ENCODE measurements at places on chromosomes 6 and 20.

DNA sequence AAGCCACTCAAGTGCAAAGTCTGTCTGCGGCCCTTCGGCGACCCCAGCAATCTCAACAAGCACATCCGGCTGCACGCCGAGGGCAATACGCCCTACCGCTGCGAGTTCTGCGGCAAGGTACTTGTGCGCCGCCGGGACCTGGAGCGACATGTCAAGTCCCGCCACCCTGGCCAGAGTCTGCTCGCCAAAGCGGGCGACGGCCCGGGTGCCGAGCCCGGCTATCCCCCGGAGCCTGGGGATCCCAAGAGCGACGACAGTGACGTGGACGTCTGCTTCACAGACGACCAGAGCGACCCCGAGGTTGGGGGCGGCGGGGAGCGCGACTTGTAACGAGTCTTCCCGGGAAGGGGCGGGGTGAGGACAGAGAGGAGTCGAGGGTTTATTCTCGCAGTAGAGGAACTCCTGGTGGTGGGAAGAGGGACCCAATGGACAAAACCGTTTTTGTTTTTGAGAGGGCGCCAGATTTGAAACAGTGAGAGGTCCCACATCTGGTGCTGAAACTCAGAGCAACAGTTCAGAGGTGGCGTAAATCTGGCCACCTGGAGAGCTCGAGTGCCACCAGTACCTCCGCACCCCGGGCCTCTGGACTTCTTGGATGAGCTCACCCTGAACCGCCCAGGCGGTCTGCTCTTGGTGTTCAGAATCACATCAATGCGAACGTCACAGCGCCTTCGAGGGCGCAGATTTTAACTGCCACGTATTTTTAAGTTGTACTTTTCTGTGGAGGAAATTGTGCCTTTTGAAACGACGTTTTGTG is 8.0 kb downstream of the PRDM13 start:
- DNase-seq: no peak

DNA sequence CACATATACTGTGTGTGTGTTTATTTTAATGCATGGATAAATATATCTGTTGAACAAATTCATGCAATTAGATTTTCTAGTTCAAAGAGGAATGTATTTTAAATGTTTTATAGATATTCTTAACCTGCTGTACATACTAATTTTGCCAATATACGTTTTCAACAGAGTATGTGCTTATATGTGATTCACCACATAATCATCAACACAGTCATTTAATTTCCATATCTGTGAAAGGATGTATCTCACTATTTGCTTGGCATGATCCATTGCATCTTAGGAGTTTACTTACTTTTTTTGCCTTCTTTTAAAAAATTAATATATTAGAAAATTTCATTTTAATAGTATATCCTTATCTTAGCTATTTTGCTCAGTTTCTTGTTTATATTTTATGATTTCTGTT is 902.3 kb upstream of the CITED2 start:
- DNase-seq: no peak

DNA sequence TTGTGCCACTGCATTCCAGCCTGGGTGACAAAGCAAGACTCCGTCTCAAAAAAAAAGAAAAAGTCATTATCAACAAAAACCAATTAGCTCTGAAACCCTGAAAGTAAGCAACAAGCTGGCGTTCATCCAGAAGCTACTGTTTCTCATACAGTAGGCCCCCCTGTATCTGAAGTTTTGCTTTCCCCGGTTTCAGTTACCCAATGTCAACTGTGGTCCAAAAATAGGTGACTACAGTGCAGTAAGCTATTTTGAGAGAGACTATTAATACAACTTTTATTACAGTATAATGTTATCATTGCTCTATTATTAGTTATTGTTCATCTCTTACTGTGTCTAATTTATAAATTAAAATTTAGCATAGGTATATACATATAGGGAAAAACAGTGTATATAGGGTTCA is 135.1 kb downstream of the KIF16B start:
- no peak for DNase-seq

- no peak for DNase-seq
Observed at GRCh38 chr6:37624606-37625574, 72.8 kb downstream of the MDGA1 start.

GRCh38 chr6:9540534-9541126 is 874.2 kb downstream of the TFAP2A start:
- DNase-seq: no peak

DNA sequence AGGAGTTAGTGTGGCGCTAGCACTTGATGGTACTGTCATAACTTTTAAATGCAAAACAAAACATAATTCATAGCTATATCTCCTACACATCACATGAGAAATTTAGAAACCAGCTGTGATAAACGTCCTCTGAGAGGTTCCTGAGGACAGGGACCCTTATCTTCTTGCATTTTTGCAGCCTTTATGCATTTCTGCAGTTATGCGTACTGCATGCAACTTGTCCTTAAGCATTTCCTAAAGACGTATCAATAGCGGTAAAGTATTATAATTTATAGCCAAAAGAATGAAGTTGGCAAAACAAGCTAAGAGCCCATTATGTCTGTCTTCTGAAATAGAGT is 1.7 kb downstream of the NAPB start:
- DNase-seq: no peak

DNA sequence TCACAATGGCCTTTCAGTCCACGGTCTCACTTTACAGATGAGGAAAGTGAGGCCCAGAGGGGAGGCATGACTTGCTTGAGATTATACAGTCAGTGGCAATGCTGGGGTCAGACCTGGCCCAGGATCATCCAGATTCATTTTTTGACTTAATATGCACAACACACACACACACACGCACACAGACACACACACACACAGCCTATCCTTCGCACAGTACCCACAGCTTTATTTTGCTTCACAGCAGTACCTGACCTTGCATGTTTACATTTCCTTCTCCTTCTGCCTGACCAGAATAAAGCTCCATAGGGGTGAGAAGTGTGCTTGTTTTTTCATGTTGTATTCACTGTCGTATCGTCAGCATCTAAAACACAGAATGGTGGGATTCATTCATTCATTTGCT is 79.8 kb downstream of the VEGFA start:
- DNase-seq: no peak

- DNase-seq: no peak
Observed at GRCh38 chr6:111921103-111921502, 47.9 kb upstream of the FYN start.

GRCh38 chr6:34227761-34228421 is 8.8 kb upstream of the HMGA1 start:
- no peak for DNase-seq

DNA sequence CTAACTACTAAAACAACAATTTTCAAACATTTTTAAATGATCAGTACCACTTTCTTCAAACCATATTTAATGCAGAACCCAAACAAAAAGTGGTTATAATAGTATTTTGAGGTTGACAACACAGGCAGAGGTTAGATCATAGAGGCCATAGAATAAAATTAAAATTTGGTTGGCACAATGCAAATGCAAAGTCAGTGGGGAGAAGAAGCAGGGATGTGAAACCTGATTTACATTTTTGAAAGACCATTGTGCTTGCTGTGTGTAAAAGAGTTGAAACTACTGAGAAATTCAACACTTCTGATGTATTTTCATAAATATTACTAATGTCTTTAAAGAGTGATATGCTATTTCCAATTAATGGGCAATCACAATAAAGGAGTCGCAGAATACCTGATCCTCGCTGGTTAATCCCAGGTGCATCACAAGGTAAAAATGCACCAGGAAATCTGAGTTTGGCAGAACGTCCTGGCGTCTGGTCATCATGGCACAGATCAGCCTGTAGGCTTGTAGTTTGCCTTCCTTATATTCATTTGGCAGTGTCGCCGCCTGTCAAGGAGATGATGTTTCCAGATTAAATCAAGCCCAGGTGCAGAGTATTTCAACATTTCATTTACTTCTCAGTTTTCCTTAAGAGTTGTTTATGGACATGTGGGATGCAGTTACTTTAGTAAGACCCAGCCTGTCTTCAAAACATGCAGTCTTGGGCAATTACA is 141.2 kb downstream of the RALGAPA2 start:
- DNase-seq: no peak

GRCh38 chr6:134472046-134472445 is 154.1 kb upstream of the SGK1 start:
- no peak for DNase-seq

- DNase-seq: no peak
Observed at GRCh38 chr6:16634855-16635254, 126.4 kb downstream of the ATXN1 start.

DNA sequence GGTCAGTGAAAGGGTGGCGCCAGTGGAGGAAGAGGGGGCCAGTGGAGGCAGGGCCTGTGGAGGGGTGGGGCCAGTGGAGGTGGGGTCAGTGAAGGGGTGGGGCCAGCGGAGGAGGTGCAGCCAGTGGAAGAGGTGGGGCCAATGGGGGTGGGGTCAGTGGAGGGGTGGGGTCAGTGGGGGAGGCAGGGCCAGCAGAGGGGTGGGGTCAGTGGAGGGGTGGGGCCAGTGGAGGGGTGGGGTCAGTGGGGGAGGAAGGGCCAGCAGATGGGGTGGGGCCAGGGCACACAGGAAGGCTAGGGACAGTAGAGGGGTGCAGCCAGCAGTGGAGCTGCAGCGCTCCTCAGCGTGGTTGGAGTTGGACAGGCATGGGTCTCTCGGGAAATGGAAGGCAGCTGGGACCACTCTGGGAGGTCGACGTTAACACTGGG is 18.7 kb downstream of the ADRM1 start:
- DNase-seq: no peak

- DNase-seq: no peak
Observed at GRCh38 chr20:48260129-48260756, 475.0 kb upstream of the SULF2 start.

DNA sequence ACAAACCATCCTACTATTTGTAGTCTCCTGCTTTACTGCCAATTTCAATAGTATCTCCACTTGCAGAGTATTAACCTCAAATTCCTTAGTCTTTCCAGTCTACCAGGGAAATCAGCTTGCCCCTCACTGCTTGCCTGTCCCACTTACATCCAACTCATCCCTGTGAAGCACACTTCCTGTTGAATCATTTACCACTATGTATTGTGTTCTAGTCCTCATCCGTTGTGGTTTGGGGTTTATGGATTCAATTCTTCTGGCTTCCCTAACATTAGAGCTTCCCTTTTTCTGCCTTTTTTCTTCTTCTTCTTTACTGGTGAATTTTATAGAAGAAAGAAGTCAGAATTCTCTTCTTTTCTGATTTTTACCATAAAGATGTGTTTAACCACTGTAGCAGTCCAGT is 5.1 kb upstream of the TXLNB start:
- DNase-seq: no peak

DNA sequence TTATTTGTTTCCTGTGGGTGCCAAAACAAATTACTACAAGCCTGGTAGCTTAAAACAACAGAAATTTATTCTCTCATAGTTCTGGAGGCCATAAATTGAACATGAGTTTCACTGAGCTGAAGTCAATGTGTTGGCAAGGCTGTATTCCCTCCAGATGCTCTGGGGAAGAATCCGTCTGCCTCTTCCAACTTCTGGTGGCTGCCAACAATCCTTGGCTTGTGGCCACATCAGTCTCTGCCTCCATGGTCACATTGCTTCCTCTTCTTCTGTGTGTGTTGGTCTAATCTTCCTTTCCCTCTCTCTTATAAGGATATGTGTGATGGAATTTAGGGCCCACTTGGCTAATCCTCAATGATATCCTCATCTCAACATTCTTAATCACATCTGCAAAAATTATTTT is 92.8 kb upstream of the EPB41L1 start:
- DNase-seq: no peak

DNA sequence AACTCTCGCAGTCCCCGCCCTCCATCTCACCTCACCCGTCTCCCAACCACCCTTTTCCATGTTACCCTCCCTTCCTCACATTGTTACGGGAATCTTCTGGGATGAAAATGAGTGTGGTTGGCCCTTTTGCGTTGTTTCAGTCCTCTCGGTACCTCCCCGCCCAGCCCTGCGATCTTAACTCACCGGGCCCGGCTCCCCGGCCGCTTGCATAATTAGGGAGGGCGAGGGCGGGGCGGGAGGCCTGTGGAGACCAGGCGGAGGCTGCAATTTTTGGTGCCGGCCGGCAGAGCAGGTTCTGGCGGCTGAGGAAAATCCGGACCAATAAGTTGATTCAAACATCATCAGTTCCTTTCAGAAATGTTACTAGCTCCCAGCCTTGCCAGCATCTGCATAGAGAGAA is 25.2 kb downstream of the TFAP2B start:
- no peak for DNase-seq

DNA sequence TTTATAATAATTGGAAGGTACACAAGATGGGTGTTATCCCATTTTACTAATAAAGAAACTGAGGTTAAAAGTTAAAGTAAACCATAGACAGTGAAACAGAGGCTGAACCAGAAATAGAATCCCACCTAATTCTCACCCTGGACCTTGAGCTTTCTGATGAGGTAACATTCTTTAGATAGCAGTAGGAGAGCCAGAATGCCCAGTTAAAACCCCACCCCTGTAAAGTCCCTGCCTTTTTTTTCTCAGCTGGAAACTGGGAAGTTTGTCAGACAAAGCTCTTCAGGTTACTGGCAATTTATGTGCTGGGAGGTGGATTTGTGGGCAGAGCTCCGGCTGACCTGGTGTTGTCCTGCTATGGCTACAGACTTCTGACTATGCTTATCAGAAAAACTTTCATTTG is 1.9 kb upstream of the MCHR2 start:
- no peak for DNase-seq

GRCh38 chr6:111606620-111607115 is 990 bp upstream of the TRAF3IP2 start:
- DNase-seq: no peak

- no peak for DNase-seq
Observed at GRCh38 chr6:39952167-39952566, 17.9 kb upstream of the MOCS1 start.

GRCh38 chr6:83061190-83061589 is 4.5 kb downstream of the UBE3D start:
- DNase-seq: no peak

DNA sequence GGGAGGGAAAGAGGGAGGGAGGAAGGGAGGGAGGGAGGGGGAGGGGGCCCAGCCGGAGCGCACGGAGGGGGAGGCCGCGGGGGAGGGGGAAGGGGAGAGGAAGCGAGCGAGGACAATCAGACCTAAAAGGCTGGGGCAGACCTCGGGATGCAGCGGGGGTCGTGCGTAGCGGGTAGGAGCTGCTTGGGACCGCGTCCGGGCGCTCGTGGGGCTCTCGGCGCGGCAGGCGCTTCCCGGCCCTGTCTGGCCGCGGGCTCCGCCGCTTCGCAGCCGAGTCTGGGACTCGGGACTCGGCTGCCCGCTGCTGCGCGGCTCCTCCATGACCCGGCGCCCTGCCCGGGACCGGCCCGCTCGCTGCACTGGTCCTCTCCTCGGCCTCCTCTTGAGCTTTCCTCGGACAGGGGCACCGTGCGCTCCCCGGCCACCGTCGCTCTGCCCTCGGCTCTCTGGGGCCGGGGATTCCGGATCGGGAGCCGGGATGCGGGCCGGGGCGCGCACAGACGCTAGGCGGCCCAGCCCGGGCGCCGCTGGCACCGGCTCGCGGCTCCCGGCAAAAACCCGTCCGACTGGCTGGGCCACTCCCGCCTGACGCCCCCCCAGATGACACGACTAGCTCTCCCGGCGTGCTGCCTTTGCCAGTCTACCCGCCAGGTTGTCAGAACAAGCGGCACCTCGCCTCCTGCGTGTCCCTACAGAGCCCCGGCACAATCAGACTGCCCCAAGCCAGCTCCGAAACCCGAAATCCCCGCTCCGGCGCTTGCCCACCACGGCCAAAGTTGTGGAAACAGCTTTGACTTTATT is 2.2 kb downstream of the TFAP2A start:
- DNase-seq: no peak

GRCh38 chr6:54681987-54682386 is 164.6 kb upstream of the FAM83B start:
- DNase-seq: no peak
